ENCODE measurements at places on chromosomes 1 and 21.

- DNase-seq, result no peak
Measured at GRCh38 chr1:165876121-165876520, 48.7 kb downstream of the UCK2 start.

DNA sequence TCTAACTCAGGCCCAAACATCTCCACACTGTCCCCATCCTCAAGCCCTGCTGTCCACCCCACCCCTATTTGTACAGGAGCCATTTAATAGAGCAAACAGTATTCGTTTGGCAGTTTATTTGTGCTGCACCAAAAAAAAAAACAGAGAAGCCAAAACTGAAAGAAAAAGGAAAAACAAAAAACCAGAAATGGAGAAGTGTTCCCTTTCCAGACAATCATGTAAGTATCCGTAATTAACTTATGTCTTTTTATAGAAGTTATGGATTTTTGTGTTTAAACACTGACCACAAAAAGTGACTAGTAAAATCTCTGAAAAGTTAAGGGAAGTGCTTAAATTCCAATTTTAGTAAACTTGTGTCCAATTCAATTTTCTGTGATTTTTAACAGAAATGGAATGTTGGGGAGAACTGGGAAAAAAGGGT is 40.4 kb upstream of the ZBTB18 start:
- DNase-seq, result no peak

- DNase-seq, result no peak
Measured at GRCh38 chr1:107668762-107669161, 296.2 kb downstream of the VAV3 start.

DNA sequence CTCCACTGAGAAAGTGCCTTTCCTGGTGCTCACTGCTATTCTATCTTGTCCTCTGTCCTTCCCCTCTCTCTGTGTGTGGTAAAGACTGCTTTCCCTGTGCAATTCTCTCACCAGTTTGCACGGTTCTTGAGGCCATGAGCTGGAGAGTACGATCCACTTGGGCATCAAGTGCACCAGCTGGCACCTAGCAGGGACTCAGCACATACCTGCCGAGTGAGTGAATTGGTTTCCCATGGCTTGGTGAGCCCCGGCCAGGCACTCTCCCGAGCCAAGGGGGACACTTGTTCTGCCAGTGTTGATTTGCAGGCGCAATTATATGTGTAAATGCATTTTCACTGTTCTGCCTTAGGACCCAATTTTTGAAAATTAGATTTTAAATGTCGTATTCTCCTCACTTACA is 313.5 kb downstream of the DISC1 start:
- no peak for DNase-seq

DNA sequence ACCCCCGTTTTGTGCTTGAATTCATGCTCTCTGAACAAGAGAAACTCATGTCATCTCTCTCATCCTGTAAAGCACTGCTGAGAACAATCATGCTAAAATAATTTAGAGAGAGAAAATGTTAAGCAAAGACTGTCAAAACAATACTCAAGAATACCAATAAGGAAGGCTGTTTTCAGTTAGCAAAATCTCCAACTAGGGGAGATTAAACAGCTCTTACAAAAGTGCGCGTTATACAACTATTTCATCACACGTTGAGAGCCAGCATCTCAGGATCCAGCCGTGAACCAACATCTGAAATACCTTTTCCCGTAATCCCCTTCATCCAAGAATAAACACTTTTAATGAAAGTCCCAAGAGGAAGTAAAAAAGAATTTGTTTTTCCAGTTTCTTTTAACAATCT is 44.1 kb upstream of the KCNJ15 start:
- DNase-seq, result no peak

DNA sequence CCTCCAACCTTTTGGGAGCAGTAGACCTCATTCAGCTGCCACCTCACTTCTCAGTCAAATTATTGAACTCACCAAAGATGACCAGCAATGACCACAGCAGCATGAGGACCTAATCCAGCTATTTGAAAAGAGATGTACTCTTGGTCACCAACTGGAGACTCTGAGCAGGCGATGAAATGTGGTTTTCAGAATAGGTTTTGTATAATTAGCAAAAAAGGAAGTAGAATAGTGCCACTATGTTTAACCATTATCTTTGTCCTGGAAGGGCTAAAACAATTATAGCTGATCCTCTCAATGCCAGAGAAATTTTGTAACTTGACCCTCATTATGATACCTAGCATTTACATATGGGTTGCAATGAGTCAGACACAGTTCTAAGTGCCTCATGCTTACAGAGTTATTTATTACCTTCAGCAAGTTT is at the start of gene FCRL2:
Gene FCRL2 (minus strand): TSS at position 162 of the 421 bp plus-strand sequence. CDS start 59 bp downstream, at position 103.
- DNase-seq, result no peak

DNA sequence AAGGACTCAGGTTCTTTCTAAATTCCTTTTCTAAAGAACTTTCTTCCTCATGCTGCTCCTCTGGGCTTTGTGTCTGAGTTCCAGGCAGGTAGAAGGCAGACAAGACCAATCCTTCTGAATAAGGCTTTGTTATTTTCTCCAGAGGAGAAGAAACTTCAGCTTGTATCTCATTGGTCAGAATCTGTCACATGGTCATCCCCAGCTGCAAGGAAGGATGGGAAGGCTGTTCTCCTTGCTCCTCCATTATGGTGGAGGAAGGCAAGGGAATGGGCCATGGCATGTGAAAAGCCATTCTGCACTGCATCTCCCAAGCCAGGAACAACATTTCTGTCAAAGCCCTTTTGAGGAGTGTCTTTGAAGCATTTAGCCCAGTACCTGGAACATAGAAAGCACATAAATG is 50.6 kb upstream of the NTPCR start:
- no peak for DNase-seq

DNA sequence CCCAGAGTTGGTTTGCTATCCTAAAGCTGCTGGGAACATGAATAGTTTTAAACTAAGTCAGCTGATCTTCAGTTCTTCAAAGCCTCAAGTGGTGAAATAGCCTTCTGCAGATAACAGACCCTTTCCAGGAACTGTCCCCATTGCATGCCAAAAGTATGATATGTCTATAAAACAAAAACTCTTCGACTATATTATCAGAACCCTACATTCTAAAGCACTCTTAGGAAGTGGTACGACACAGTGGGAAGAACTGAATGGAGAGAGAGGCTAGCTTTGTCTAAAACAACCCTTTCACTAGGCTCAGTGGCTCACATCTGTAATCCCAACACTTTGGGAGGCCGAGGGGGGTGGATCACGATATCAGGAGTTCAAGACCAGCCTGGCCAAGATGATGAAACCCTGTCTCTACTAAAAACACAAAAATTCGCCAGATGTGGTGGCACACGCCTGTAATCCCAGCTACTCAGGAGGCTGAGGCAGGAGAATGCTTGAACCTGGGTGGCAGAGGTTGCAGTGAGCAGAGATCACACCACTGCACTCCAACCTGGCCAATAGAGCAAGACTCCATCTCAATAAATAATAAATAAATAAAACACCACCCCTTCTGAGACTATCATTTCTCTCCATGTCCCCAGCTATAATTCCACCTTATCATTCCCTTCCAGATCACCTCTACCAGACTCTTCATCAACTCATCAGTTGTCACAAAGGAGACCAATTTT is 2.2 kb upstream of the FRRS1 start:
- no peak for DNase-seq

Measured in stimulated activated CD4-positive, alpha-beta T cell treated with anti-CD3 and anti-CD28 coated beads, Interleukin-1b, Interleukin-23, amount 100 ng/mL, for 24 hours (primary cell).